ENCODE measurements at places on chromosomes 7 and 10.

DNA sequence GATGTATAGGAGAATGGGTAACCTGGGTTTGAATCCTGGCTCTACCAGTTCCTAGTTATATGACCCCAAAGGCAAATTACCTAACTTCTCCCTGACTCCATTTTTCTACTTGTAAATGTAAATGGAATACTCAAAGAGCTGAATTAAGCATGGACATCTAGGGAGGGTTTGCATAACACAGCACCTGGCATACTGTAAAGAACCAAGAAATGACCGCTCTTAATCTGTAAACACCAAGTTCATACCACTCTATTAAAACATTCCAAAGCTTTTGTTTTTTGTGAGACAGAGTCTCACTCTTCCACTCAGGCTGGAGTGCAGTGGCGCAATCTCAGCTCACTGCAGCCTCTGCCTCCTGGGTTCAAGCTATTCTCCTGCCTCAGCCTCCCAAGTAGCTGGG lies 19.6 kb downstream of the MPP7 start:
- no peak for DNase-seq

GRCh38 chr7:72781631-72782030 lies 46.4 kb downstream of the TYW1B start:
- no peak for DNase-seq

- DNase-seq = no peak
Observed at GRCh38 chr7:80848841-80849240, 70.0 kb downstream of the SEMA3C start.

DNA sequence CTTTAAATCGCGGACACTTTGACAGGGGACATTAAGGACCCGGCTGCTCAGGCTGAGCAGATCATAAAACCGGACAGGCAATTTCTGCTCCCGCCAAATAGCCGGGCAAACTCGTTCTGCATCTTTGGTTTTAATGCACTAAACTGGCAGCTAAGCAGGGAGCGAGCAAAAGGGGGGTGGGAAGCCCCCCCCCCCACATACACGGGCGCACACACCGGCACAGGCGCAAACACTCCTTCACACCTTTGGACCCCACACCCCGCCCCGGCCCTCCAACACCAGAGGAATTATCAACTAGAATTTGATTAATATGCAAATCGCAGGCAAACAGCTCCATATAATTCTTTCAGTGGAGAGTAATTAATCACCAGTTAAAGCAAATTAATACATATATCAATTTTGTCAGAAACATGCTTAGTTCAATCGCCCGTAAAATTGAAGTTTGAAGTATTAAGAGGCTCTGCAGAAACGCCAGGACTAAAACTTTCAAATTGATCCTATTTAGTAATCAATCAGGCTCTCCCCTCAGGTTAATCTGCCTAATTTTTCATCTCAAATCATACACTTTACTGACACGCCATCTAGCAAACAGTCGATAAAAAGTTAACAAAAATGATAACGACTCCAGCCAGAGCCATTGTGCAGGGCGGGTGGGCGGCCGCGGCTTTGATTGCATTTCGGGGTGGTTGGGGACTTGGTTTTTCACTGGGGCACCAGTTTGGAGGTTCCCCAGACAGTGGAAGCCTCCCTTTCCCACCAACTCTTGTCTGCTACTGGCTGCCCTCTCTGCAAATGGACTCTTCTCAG lies 9.9 kb downstream of the LBX1 start:
- DNase-seq = no peak

- DNase-seq = no peak
Observed at GRCh38 chr10:105745596-105746148, 1104.6 kb downstream of the SORCS3 start.

DNA sequence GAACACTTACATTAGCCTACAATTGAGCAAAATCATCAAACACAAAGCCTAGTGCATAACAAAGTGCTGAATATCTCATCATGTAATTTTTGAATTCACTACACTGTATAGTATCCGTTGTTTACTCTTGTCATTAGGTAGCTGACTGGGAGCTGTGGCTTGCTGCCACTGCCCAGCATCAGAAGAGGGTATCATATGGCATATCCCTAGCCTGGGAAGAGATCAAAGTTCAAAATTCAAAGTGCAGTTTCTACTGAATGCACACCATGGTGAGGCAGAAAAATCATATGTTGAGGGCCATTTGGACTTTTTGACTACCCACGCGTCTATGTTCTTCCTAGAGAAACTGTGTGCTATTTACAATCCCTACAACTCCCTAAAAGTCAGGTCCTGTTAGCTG lies 7.5 kb upstream of the ZC3HAV1 start:
- DNase-seq = no peak

GRCh38 chr10:22698941-22699440 lies 15.4 kb downstream of the PIP4K2A start:
- DNase-seq = no peak

DNA sequence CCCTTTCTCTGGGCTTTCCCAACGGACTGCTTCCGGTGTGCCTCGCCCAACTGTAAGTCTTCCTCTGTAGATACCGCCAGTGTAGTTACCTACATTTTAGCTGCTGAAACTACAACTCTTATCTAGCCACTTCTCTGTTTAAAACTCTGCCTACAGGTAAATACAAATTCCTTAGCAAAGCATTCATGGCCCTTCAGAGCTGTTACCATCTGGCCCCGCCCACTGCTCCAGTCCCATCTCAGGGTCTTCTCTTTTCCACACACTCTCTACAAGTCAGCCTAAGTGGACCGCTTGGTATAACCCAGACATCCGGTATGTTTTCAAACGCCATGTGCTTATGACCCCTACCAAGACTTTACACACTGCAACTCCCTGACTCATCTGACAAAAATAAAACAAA lies 41.0 kb upstream of the LAMB4 start:
- DNase-seq = no peak

DNA sequence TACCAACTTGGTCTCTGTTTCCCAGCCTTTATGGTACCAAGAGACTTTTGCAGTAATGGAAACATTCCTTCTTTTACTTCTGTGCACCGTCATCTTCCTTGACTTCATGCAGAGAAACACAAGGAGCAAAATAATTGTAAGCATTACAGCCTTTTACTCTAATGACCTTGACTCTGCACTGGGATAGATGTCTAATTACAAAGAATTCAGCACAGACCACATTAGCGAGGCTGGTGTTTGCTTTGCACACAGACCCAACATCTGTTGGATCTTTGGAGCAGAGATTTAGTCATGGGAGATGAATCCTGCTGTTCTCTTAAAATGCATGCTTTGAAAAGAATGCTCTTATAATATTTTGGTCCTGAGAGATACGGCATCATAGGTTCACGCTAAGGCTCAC lies 261.6 kb downstream of the TWIST1 start:
- no peak for DNase-seq

GRCh38 chr7:148709014-148709413 lies 10.3 kb downstream of the CUL1 start:
- DNase-seq = no peak

DNA sequence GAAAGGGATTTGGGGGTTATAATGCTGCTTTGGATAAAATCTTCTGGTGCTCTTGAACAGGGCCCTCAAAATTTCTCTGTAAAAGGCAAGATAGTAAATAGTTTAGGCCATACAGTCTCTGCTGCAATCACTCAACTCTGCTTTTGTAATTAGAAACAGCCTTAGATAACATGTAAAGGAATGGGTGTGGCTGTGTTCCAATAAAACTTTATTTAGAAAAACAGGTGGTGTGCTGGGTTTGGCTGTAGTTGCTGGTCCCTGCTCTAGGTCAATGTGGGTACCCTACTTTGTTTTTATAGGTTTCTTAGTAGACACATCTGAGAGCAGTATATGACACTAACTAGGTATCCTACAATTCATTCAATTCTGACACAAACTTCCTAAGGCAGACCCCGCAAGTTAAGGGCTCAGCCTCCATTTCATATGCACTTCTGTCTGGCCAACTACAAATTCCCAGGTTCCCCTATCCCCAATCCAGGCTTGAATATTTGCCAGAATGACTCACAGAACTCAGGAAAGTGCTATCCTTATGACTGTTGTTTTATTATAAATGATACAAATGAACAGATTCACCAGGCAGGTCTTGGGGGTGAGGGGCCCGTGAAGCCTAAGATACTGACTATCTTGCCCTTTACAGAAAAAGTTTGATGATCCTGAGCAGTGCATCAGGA lies 349.9 kb downstream of the RPS24 start:
- no peak for DNase-seq

- DNase-seq = no peak
Observed at GRCh38 chr7:95296456-95296855, 27.9 kb downstream of the PON1 start.

- no peak for DNase-seq
Observed at GRCh38 chr7:47477191-47478016, 104.5 kb downstream of the TNS3 start.

DNA sequence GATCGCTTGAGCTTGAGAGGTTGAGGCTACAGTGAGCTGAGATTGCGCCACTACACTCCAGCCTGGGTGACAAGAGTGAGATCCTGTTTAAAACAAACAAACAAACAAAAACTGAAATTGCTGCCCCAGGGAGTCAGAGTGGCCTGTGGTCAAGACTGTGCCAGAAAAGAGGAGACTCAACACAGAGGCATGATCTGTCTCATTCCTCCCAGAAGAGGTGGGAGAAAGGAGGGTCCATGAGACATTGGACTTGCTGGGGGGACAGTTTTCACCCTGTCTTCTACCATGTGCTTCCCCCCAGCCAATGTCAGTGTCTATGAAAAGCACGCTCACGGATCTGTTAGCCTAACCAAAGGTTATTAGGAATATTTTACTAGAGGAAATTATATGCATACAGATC lies 3.2 kb downstream of the ZNF853 start:
- no peak for DNase-seq

DNA sequence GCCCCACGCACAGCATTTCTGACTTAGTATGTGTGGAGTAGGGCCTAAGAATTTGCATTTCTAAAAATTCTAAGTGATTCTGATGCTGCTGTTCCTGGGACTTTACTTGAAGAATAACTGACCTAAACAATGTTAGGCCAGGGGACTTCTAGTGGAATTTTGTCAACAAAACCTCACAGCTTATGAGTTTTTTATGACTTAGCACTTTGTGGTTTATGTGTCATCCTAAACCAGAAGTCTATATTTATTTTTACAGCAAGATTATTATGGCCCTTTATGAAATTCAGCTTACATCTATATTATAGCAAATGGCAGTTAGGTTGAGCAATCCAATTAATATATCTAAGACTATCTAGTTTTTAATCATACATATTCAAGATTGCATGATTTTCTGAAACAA lies 24.6 kb upstream of the BET1 start:
- no peak for DNase-seq

DNA sequence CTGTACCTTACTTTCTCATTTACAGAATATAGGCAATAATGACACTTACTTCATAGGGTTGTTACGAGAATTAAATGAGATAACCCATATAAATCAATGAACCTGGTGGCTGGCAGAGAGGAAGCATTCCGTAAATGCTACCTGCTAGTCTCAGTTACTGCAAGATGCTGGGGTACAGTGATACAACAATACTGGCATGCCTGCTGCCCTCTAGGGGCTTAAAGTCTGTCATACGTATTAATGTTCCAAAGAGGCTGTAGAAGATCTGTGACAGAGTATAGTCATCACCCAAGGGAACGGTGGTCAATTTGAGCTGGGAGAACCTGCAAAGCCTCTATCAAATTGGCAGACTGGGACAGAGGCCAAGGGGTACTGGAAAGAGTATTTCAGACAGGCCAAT lies 421.5 kb downstream of the GPAM start:
- DNase-seq = no peak

DNA sequence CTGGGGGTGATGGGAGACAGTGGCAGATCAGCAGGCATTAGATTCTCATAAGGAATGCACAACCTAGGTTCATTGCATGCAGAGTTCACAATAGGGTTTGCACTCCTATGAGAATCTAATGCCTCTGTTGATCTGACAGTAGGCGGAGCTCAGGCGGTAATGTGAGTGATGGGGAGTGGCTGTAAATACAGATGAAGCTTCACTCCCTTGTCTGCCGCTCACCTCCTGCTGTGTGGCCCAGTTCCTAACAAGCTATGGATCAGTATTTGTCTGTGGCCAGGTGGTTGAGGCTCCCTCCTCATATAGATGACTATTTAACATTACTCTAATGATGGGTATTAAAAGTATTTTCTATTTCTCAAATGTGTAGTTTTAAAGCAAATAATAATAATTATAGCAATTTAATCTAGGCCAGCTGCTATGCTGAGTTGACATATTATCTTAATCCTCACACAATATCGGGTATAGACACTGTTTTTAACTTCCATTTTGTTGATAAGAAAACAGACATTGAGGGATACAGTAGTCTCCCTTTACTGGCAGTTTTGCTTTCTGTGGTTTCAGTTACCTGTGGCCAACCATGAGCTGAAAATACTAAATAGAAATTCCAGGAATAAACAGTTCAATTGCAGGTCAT lies 39.9 kb downstream of the KIF20B start:
- DNase-seq = no peak

All from HTR-8/SVneo (cell line).